ENCODE measurements at places on chromosomes 3 and 15.

DNA sequence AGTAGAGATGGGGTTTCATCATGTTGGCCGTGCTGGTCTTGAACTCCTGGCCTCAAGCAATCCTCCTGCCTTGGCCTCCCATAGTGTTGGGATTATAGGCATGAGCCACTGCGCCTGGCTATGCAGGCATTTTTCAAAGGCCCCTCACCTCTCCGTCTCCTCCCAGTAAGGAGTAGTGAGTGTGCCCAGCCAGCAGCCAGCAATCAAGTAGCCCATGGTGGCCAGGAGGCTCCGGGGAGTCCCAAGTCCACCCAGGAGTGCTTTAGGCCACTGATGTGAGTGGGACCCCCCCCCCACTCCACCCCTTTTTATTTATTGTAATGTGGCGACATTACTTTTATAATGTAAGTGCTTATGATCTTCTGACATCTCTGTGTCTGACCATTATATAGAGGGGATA, 8.1 kb downstream of the ISG20 start:
- no peak for DNase-seq

DNA sequence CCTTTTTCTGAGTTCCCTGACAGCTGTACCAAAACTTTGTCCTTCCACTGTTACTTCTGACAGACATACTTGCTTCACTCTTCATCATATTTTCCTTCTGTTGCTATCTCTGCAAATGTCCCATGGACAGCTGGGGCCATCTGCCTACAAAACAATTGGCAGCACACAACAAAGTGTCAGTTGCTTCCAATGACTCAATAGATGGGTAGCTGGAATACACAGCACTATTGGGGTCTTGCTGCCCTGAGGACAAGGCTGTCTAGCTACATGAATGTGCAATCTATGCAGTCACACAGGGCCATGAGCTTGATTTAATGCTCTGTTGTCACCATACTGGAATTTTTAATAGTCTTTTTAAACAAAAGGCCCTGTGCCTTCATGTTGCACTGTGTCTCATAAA, 192.8 kb downstream of the DTWD1 start:
- DNase-seq, result no peak

- DNase-seq, result peak; percentile 57
These were observed 83.1 kb downstream of the DNAJB8 start for GRCh38 chr3:128383316-128384235.

GRCh38 chr15:36897834-36898233, 202.5 kb downstream of the MEIS2 start:
- no peak for DNase-seq

- no peak for DNase-seq
These were observed 8.0 kb downstream of the TMEM45A start for GRCh38 chr3:100500320-100500880.

DNA sequence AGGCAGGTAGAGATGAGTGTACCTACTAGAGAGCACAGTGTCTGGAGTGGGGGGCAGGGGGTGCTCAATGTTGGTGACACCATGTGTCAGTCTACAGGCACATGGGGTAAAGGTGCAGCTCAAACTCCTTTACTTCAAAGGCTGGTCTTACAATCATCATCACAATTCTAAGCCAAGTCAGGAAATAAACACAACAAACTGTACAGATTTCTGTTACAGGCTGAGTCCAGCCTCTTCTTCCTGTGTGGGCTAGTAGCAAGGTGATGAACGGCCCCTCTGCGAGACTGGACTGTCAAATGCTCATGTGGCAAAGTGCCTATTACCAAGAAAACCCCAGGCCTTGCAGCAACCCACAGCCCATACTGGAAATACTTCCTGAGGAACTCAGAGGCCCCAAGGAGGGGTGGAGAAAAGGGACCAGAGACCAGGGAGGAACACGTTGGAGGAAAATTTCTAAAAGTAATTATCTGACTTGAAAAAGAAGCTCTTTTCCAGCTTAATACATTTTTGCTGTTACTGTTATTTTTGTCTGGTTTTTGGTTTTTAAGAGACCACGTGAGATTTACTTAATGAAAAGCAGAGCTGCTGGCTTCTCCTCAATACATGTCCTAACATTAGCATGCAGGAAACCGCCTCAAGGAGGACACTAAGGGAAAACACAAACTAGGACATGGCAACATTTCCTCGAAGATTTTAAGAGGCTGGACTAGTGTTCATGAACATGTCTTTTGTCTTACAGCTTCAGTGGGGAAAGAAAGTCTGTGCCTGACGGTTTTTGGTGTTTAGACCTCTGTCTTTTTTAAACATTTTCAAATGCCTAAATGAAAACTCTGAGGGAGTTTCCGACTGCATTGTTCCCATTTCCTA, 29.5 kb downstream of the TBC1D2B start:
- DNase-seq, result no peak

DNA sequence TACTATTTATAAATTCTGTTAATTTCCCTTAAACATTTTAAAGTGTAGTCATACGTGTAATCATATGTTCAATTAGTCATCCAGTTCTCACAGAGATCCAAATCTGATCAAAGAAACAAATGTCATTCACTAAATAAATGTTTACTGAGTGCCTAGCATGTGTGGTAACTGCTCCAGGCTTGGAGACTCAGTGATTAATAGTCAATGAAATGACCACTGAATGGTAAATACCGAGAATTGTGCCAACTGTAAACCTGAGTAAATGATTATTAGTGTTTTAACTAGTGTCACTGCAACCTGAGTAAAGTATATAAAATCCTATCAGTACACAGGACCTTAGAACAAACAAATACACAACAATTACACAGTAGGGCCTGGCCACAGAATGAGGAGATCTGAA, 52.3 kb downstream of the SH3GL3 start:
- no peak for DNase-seq

- no peak for DNase-seq
These were observed 163.8 kb downstream of the RSRC1 start for GRCh38 chr3:158273656-158274055.

GRCh38 chr15:57355259-57355658, 21.0 kb upstream of the CGNL1 start:
- DNase-seq, result no peak

DNA sequence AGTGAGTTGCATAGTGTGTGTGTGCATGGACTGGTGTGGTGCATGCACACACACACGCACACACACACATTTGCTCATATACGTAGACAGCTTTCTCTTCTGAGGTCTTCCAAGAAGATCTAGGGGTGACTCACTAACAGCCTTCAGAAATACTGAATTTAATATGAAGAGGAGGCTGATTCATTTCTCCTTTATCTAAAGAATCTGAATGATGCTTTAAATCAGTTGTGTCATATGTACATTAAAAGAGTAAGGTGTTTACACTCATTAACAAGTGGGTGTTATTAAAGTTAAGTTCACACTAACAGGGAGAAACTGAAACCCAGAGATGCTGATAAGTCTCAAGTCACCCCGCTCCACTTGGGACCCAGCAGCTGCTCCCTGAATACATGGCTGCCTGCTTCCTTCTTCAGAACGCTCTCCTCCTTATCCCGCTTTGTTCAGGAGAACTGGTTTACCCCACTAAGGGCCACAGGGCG, 22.0 kb downstream of the TMPRSS7 start:
- DNase-seq, result peak; percentile 5

- no peak for DNase-seq
These were observed 35.9 kb upstream of the MRPS22 start for GRCh38 chr3:139307601-139308555.

GRCh38 chr15:78301828-78302227, 2.4 kb upstream of the SKIC8 start:
- no peak for DNase-seq

- no peak for DNase-seq
These were observed 23.5 kb upstream of the LRRFIP2 start for GRCh38 chr3:37197810-37198371.

GRCh38 chr3:160707187-160707794, 30.3 kb downstream of the ARL14 start:
- DNase-seq, result no peak
